ENCODE measurements at places on chromosomes 12 and 14.

GRCh38 chr12:74280156-74280655, 257.4 kb upstream of the ATXN7L3B start:
- no peak for DNase-seq

DNA sequence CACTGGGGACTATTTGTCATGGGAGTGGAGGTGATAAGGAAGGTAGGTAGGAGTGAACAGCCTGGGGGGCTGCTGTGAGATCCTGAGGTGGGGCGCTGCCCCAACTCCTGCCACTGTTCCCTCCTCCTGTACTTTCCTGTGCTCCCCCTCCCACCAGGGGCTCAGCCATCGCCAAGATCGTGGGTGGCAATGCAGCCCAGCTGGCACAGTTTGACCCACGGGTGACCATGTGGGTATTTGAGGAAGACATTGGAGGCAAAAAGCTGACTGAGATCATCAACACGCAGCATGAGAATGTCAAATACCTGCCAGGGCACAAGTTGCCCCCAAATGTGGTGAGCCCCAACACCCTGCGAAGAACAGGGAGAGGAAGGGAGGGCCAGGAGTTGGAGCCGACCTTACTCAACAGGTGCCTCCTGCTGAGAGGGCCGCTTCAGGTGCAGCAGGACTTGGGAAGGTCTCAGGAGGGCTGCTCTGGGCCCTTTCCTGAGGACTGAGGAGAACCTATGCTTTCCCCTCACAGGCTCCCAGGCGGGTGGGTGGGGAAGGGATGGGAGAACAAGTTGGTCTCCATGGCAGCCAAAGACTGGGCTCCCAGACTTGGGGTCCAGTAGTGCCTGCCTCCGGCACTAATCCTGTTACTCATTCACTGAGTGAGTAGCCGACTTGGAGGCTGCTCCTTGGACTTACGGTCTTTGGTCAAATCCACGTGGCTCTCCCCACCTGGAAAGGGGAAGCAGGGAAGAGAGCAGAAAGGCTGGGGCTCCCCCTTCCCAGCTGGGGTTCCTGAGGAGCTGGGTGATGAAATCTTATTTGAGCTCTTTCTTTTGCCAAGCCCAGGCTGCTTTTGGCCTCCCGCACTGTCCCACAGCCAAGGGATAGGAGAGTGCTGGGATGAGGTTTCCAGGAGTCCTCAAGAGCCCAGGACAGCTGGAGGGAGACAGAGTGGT, 884 bp downstream of the GPD1 start:
- DNase-seq, result no peak

GRCh38 chr12:127083008-127083949, 1183.7 kb upstream of the TMEM132C start:
- peak; percentile 49 for DNase-seq

DNA sequence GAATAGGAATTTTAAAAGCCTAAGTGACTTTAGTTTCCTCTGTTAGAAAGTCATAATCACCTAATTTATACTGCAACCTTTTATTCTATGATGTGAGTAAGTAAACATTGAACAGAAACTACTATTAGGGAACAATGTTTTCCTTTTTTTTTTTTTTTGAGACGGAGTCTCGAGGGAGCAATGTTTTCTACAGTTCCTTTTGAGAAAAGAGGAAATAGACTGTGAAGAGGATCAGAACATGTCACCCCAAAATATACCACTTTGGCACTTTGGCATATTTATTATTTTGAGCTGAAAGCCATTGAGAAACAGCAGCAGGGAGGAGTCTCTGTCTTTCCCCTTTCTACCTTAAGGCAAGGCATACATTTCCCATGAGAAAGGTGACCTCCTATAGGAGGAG, 162.7 kb upstream of the CNOT2 start:
- no peak for DNase-seq

DNA sequence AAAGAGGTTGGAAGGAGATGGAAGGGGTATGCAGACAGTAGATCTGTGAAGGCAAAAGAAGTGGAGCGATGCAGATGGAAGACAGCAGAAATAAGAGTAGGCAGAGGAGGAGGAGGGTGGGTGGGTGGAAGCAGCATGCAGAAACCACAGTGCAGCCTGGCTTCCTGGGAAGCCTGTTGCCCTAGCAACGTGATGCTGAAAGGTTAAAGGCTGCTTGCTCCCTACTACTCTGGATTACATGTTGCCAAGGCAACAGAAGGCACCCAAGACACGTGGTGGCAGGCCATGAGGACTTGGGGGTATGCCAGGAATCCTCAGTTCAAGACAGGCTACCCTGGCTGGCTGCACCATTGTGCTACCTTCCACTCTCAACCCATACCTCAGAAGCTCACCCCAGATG, 129.6 kb downstream of the GRIN2B start:
- DNase-seq, result no peak

DNA sequence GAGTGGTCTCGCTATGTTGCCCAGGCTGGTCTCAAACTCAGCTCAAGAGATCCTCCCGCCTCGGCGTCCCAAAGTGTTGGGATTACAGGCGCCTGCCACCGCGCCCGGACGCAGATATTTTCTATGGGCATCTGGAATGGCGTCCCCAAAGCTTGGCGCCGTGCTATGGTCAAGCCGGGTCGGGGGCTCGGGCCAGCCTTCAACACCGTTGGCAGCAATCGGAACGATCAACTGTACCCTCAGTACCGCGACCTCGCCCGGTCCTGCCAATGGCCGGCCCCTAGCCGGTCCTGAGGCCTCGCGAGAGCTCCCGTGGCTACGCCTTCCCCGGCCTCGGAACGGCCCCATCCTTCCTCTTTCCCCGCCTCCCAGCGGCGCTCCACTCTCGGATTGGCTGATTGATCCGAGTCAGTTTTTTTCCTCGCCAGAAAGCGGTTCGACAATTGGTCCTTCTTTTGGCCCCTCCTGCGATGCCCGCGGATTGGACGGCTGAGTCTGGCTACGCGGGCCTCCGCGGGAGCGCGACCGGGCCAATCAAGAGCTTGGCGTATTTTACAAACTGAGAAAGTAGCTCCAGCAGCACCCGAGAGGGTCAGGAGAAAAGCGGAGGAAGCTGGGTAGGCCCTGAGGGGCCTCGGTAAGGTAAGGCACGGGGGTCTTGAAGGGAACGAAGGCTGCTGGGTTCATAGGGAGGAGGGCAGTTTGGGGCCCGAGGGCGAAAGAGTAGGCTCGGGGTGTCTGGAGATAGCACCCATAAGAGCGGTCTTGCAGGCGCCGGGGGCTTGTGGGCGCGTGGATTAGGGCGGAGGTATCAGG, at the start of gene TROAP:
Gene TROAP (plus strand): TSS at position 548 of the 816 bp plus-strand sequence. CDS start 354 bp downstream, outside the sequence.
- DNase-seq, result peak; percentile 97

DNA sequence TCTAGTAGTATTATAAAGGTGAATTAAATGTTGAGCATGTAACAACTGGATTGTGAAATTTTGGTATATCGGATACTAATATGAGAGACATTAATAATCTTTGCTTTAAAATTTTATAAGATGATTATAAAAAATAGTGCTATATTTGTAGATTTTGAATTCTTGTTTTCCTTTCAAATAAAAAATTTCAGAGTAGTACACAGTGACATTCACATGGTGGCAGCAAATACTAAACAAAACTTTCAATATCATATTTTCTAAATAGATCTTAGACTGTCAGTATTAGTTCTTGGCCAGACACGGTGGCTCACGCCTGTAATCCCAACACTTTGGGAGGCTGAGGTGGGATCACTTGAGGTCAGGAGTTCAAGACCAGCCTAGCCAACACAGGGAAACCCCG, 166.0 kb downstream of the NAV3 start:
- DNase-seq, result no peak

DNA sequence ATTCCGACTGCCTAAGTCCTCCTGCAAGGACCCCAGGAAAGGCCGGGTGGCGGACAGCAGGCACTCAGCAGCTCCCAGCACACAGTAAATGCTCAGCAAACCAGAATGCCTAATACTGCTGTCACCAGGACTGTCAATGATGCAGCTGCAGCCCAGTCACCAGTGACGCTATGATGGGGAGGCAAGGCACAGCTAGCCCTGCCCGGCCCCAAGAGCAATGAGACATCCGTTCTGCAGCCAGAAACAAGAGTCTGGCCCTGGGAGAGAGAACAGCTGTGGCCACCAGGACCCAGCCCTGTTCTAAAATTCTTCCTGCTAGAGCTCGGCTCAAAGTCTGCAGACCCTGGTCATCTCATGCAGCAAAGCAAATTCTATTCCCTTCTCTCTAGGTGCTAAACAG, 69.8 kb downstream of the NCOR2 start:
- DNase-seq, result no peak

DNA sequence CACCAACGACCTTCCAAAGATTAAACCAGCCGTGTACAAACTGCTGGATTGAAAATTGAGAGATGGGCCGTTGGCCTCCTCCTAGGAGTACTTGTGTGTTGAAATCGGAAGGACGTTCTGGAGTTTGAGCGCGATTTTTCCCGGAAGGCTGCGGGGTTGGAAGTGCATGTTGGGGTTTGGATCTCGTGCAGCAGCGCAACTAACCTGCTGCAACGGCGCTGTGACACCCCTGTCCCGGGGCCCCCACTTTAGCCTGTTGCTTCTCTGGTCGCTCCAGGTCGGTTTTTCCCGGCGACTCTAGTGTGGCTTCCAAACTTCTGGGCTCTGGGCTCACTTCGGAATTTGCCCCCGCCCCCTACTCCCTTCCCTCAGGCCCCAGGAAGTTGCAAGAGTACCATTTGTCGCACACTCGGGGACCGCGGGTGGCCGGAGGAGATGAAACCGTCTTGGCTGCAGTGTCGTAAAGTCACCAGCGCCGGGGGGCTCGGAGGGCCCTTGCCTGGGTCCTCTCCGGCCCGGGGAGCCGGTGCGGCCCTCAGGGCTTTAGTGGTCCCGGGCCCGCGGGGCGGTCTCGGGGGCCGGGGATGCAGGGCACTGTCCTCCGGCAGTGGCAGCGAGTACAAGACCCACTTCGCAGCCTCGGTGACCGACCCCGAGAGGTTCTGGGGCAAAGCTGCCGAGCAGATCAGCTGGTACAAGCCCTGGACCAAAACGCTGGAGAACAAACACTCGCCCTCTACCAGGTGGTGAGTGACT, at the start of gene ACSS3:
Gene ACSS3 (plus strand): TSS at position 394 of the 756 bp plus-strand sequence. CDS start 42 bp downstream, at position 436.
- no peak for DNase-seq

DNA sequence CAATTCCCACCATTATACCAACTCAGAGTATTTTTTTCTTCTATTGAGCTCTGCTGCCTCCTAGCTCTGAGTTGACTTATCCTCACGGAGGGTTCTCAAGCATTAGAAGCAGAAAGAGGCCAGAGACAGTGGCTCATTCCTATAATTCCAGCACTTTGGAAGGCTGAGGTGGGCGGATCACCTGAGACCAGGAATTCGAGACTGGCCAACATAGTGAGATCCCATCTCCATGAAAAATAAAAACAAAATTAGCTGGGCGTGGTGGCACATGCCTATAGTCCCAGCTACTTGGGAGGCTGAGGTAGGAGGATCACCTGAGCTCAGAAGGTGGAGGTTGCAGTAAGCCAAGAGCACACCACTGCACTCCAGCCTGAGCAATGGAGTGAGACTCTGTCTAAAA, 21.0 kb downstream of the HPD start:
- no peak for DNase-seq
